ENCODE measurements at places on chromosomes 2 and 18.

- no peak for DNase-seq
These were observed 550.2 kb upstream of the LINC00305 start for GRCh38 chr18:64699081-64699480.

- DNase-seq, result no peak
These were observed 61.4 kb upstream of the MSTN start for GRCh38 chr2:190123956-190124355.

DNA sequence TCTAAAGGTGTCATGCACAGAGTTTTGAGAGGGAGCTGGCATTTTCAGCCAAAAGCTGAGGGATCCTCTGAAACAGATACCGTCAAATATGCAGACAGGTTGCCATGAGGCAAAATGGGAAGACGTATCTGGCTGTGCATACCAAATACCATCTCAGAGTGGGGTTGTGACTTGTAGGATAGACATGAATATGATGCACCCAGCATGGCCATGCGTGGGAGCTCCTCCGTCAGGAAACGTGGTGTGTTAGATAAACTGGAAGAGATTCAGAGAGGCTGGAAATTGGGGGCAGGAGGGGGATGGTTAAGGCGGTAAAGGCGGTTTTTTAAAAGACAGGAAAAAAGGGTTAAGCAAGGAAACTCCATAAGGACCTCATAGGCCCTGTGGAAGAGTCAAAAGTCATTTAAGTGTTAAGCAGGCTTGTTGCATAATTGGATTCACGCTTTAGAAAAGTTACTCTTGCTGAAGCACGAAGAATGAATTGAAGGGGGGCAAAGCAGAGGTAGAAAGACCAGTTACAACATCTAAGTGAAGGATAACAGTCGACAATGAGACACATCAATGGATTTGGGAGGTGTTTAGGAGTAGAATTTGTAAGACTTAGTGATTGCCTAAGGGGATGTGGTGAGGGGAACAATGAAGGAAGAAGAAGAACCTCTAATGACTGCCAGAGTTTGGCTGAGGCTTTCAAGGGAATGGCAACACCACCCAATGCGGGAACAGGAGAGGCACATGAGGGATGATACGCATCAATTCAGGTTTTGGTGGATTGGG lies 139.6 kb upstream of the CTAGE1 start:
- no peak for DNase-seq

DNA sequence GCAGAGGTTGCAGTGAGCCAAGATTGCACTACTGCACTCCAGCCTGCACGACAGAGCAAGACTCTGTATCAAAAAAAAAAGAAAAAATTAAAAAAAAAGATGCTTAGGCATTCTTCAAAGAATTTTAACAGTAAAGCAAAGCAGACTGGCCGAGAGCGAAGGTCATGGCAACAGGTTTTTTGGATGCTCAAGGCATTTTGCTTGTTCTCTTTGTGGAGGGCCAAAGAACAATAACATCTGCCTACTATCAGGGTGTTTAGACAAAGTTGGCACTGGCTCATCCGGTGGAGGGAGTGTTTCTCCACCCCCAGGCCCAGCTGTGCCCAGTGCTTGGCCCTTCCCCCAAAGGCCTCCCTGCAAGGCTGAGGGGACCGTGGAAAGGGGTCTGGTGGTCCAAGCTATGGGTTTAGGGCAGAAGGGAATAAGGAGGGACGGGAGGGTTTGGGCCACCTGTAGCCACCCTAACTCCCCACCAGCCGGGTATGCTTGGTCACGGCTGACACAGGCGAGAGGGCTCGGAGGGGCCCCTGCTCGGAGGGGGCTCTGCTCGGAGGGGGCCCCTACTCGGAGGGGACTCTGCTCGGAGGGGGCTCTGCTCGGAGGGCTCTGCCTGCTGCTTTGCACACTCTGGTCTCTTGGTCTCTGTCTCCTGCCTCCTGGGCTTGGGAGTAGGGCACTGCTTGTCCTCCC lies 26.7 kb upstream of the ALLC start:
- no peak for DNase-seq

GRCh38 chr2:101087638-101088037 lies 63.5 kb downstream of the TBC1D8 start:
- no peak for DNase-seq

DNA sequence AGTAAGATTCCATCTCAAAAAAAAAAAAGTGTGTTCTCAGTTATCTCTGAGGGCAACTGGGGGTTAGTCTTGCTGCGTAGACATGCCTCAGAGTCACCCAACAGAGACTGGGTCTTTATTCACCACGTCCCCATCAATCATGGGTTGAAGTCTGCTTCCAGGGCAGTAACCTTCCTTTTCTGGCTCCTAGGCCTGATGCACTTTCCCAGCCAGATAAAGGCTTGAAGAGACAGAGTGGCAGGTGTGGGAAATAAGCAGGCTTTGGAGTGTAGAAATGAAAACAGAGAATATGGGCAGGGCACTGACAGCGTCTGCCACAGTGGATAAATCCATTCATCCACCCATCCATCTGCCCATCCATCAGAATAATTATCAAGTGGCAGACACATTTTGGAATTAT lies 134.1 kb upstream of the LGALSL start:
- no peak for DNase-seq

DNA sequence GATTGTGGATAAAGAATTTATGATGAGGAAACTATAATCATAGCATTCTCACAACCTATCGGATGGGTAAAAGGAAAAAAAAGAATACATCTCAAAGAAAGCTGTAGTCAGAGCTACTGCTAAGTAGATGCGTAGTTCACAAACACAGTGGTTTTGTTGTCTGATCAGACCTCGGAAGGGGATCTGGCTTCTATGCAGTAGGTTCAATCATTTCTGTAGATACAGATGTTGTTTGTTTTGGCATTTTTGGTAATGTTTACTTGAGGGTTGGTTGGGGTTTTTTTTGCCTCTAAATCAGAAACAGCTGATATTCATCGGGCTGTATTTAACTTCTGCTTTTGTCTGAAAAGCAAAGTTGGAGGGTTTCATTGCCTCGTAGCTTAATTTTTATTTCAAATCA lies 42.1 kb downstream of the NPAS2 start:
- DNase-seq, result no peak

GRCh38 chr2:239917125-239917956 lies 107.8 kb downstream of the NDUFA10 start:
- DNase-seq, result no peak

DNA sequence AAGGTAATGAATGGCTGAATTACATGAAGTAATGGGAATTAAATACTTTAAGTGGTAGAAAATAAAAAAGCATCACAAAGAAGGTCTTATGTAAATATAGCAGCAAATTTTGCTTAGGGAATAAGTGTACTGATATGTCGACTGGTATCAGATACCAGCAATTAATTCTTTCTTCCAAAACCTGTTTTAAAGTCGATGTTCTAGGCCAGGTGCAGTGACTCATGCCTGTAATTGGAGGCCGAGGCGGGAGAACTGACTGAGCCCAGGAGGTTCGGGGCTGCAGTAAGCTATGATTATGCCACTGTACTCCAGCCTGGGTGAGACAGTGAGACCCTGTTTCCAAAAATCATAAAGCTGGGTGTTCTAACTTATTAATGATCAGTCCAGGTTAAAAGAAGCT lies 30.3 kb downstream of the SP3 start:
- DNase-seq, result no peak

- no peak for DNase-seq
These were observed 99.3 kb upstream of the FN1 start for GRCh38 chr2:215535125-215535668.

DNA sequence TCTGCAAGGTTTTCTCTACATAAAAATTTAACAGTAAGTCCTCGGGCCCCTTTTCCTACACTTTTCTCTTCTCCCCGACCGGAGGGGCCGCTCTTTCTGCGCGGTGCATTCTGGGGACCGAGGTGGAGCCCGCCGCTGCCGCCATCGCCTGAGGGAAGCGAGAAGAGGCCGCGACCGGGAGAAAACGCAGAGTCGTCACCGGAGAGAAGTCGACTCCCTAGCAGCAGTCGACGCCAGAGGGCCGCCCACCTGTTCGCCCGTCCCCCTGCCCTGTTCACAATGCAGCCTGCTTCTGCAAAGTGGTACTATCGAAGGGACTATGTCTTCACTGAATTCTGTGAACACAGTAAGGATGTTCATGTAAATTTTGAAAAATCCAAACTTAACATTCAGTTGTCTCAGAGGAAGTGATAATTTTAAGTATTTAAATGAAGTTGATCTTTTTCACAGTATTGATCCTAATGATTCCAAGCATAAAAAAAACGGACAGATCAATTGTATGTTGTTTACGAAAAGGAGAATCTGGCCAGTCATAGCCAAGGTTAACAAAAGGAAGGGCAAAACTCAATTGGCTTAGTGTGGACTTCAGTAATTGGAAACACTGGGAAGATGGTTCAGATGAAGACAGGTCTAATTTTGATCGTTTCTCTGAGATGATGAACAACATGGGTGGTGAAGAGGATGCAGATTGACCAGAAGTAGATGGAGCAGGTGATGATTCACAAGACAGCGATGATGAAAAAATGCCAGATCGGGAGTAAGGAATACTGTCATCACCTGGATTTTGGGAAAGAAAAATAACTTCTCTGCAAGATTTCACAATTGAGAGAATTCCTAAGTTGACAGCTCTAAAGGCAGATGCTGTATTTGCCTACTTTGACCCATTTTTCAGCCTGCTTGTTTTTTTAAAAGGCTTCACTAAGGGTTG lies 55.8 kb downstream of the ASXL2 start:
- DNase-seq, result peak; percentile 64

DNA sequence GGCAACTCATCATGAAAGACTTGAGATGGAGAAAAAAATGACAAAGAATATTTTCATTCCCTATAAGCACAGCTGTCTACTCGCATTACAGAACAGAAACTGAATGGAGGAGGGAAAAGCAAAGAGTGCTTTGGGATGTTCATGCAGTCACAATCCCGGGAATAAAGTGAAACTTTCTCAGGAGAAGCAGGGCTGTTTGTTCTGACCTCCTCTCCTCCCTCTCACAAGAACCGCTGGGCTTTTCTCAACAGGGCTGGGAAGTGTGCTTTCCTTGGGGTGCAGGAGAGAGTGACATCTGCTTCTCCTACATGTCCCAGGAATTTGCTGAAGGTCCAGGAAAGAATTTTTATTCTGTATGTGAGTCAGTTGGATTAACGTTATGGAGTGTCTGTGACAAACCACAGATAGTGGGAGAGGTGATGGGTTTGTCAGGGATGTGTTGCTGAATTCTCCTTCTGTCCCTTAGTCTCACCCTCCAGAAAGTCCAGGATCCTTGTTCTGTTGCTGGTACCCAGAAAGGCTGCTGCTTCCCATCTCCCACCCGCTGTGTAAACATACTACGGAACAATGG lies 125.6 kb downstream of the HRH4 start:
- no peak for DNase-seq

DNA sequence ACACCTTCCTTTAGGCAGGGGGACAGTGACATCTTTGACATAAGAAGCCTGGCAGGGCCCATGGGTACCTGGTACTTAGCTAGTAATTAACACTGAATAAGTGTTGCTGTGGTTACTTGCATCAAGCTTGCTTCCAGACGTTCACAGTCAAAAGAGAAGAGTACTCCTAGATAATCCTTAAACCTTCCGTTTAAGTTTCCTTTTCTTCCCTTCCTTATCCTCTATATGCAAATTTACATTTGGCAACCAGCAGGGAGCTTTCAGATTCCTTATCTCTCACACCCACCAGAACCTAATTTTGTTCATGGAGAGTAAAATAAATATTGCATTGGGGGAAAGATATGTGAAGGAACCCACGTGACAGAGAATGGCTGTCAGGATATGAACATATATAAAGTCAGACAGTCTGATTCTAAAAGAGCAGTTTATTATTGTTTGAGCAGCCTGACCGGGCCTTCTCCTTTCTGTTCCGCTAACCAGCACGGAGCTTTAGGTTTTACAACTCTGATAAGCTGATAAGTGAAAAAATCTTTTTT lies 7.8 kb upstream of the RAB31 start:
- no peak for DNase-seq

DNA sequence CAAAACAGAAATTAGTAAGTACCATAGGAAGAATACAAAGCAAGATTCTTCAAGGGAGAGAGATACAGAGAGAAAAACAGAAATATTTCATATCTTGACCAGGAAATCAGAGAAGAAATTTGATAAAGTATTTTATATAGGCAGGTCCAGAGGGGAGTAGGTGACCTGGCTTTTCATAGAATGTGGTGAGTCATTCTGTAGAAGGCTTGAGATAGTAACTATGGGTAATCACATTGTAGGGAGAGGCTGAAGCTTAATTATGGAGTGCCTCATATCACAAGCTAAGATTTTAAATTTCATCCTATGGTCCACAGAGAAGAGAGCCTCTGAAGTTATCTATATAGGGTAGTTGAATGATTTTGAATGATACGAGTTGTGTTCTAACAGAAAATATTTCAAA lies 195.0 kb upstream of the CYRIA start:
- DNase-seq, result no peak

DNA sequence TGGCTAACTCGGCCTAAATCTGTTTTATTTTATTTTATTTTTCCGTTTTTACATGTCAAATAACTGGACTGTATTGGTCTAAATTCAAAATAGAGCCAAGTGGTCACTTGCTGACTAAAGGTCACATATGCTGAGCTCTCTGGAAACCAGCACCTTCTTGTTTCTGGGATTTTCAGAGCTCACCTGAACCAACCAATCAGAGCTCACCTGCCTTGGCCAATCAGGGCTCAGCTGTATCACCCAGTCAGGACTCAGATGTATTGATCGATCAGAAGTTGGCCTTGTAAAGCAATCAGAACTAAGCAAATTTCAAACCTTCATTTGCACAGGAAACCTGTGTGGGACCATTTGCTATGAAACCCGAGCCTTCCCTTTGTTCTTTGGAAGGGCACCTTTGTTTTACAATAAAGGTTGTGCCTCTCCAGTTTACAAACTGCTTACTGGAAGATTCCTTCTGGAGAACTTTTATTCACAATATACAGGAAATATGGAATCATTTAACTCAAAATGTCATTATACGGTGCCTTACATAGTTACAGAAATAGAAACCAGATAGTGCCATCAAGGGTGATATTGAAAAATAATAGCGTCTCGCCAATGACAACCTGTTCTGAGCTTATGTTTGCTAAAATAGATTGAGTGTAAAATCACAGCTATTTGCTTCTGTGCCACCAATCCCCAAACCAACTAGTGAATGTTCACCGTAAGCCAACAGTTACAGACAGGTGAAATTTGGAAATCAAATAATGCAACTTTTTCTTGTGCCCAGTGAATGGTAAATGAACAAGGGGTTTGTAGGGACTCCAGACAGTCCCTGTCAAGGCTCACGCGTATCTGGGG lies 17.3 kb upstream of the PSD4 start:
- no peak for DNase-seq

GRCh38 chr2:128405981-128406613 lies 87.4 kb upstream of the HS6ST1 start:
- DNase-seq, result no peak

- DNase-seq, result no peak
These were observed 309.6 kb downstream of the LRRTM1 start for GRCh38 chr2:79994965-79995364.

DNA sequence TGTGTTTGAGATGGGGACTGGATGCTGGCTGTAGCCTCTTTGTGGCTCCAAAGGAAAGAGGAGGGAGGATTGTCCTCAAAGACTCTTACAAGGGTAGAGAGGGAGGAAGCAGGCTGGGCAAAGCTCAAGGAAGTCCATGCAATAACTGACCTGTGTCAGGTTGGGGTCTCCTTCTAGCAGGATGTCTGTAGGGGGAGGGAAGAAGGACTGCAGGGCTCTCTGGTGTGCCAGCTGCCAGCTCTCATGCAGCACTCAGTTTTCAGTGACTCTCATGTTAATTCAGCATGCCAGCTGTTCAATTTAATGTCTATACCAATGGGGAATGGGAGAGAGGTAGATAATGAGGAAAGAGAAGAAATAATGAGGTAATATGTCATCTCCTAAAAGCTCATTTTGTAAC lies 85.3 kb upstream of the RANBP2 start:
- no peak for DNase-seq

Measured in spinal cord (tissue), 10 donors.